ENCODE measurements at places on chromosomes 1 and 21.

GRCh38 chr1:56320464-56321149, 258.8 kb downstream of the PLPP3 start:
- DNase-seq, result no peak

- no peak for DNase-seq
These were observed 2.7 kb downstream of the RHBG start for GRCh38 chr1:156371553-156372264.

DNA sequence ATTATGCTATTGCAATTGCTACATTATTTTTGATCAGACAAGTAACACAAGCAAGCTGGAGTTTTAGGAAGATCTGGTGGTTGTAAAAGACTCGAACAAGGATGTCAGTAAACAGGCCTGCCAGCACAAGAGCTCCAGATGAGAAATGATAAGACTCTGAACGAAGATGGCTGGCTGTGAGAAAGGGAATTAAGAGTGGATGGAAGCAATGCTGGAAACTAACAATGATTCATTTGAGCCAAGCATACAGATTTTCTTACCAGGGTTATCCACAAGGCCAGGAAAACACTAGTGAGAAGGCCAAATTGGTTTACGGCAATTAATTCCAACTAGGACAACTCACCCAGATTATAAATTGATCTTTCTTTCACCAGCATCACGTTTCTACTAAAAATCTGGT, 54.2 kb downstream of the NRIP1 start:
- no peak for DNase-seq

- DNase-seq, result no peak
These were observed 1.7 kb upstream of the ELK4 start for GRCh38 chr1:205633421-205633976.
